ENCODE measurements at places on chromosomes 6 and 20.
A peak's percentile ranks its signal among the peaks of the same experiment; 100 is the strongest.

- DNase-seq, result no peak
These were observed 3.6 kb upstream of the DCBLD1 start for GRCh38 chr6:117478853-117479231.

DNA sequence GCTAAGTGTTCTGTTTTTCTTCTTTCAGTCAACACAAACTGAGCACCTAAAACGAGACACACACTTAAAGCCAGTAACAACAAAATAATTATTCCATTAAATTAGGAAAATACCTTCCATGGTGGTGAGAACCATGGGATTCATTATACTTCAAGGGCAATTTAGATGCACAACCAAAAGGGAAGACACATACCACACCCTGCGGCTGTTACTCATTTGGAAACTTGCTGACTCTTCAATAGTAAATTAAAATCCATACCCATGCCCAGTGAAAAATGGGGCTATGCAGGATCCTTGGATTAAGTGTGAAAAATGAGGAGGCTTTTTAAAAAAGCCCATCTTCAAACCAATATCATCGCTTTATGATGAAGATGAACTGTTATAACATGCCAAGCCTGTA, 142.7 kb downstream of the GJA10 start:
- no peak for DNase-seq

- DNase-seq, result peak; percentile 99
These were observed at the start of gene EIF2S2 for GRCh38 chr20:34111702-34112599. TSS of gene EIF2S2 (minus strand) at chr20:34112243. CDS start at chr20:34112110, 133 bp downstream.

GRCh38 chr20:43565758-43566104, 6.9 kb downstream of the SGK2 start:
- no peak for DNase-seq

GRCh38 chr6:85672623-85673022, 29.9 kb upstream of the SYNCRIP start:
- no peak for DNase-seq

GRCh38 chr20:58646703-58647102, 4.4 kb upstream of the STX16 start:
- DNase-seq, result peak; percentile 19

GRCh38 chr20:24296477-24297261, 172.8 kb upstream of the SYNDIG1 start:
- DNase-seq, result no peak

- no peak for DNase-seq
These were observed 25.3 kb downstream of the RAB44 start for GRCh38 chr6:36722879-36723278.

GRCh38 chr6:20740727-20741126, 206.5 kb downstream of the CDKAL1 start:
- DNase-seq, result no peak

DNA sequence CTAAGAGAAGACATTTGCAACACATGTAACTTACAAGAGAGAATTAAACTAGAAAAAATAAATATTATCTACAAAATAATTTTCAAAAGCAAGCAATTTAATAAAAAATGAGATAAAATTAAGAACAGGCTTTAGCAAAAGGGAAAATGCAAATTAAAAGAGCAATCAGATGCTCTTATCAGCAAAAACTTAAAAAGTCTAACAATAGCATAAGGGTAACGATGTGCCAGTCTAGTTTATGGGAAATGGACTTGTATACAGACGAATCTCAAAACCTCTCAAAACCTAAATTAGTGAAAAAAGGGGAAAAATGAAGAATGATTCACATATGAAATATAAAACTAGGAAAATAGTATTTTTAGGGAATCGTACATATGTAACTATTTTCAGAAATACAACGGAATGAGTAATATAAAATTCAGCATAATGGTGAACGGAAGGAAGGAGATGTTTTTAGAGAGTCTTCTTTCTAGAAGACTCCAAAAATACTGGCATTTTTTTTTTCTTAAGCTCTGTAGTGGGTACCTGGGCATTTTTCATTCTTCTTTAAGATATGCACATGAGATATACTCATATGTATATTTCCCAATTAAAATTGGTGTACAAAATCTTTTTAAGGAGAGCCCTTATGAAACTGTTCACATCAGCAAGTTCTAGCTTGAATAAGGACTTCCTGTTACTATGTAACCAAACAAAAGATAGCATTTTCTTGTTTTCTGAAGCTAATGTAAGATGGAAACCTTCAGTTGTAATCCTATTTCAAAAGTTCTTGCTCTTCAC, 927 bp upstream of the MANEA start:
- no peak for DNase-seq

All from islet precursor cell (in vitro differentiated cells).